Esophagus squamous epithelium (tissue), 5 donors: ENCODE measurements at places on chromosomes 12 and 14.

GRCh38 chr12:31119192-31119802 lies 45.6 kb downstream of the DDX11 start:
- no peak for DNase-seq

GRCh38 chr14:59863806-59864525 lies 6.6 kb downstream of the RTN1 start:
- no peak for DNase-seq

DNA sequence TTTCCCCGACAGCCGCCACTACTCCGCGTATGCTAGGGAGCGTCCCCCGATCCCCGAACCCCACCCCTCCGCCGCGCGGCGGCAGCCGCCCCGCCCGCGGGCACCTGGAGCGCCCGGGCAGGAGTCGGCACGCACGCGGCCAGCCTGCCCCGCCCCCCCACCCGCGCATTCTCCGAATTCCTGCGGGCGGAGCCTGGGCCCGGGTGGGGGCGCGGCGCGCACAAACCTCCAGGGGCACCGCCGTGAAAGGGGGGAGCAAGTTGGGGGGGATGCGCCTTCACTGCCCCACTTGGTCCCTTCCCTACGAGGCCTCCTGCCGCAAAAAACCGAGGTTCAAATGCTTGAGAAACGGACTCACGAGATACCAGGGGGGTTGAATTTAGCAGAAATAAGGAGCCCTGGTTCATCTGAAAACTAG lies 1.7 kb downstream of the AJUBA start:
- DNase-seq: no peak

DNA sequence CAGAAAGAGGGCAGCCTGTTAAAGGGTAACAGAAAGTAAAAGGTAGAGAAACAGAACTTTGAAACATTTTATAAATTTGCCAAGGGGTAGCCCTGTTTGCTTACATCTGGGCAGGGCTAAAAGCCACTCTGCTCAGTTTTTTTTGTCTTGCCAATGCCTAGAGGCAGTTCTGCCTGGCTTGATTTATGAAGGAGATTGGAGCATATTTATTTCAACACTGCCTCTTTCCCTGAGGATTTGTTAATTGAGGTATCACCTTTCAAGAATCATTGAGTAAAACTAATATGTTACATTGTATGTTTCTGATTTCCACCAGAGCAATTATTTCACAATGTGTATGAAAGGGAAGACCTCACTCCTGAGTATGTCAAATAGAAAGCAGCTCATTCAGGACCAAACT lies 160.8 kb downstream of the GXYLT1 start:
- DNase-seq: no peak

- DNase-seq: no peak
Measured at GRCh38 chr12:70966996-70967790, 46.7 kb upstream of the PTPRR start.

DNA sequence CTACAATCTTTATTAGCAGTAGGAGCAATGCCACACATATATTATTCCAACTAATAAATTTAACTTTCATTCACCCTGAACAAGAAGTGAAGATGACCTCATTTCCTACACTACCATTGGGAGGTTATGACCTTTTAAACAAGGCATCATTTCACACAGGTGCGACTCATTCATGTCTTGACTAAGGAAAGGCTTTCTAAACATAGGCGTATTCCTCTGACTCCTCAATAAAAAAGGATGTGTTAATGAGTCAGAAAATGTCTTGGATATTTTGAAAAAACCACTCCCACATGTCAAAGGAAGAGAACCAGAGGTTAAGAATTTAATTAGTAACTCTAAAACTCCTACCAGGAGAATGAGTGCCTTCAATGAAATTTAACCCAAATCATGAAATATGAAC lies 115.2 kb downstream of the PRICKLE1 start:
- no peak for DNase-seq

DNA sequence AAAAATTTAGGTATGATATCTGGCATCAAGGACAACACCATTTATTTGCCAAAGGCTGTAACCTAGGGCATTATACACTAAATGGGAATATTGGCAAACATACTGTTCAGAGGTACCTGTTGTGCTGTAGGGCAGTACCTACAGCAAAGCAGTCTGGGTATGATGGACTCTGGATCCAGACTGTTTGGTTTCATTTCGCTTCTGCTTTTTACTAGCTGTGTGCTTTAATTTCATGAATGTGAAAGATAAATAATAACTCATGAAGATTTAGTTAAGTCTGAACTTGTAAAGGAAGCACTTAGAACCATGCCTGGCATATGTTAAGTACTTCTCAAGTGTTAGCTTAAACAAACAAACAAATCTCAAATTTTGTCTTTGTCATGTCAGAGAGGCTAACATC lies 17.7 kb upstream of the SLC38A2 start:
- DNase-seq: no peak

DNA sequence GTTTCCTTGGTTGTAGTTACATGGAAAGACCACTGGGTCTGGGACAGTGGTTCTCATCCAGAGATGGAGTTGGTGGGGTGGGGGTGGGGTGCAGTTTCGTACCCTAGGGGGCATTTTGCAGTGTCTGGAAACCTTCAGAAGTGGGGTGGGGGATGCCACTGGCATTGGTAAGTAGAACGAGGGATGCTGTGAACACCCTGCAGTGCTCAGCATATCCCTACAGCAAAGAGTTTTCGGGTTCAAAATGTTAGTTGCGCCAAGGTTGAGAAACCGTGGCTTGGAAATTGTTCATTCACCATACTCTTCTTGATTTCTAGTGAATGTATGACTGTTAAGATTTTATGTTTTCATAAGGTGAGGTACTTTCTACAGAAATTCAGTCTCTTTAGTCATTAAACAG lies 28.7 kb downstream of the TRAF3 start:
- DNase-seq: no peak

- no peak for DNase-seq
Measured at GRCh38 chr12:51841727-51842126, 6.8 kb downstream of the FIGNL2 start.

- DNase-seq: no peak
Measured at GRCh38 chr14:101537286-101537685, 24.0 kb upstream of the DIO3 start.

DNA sequence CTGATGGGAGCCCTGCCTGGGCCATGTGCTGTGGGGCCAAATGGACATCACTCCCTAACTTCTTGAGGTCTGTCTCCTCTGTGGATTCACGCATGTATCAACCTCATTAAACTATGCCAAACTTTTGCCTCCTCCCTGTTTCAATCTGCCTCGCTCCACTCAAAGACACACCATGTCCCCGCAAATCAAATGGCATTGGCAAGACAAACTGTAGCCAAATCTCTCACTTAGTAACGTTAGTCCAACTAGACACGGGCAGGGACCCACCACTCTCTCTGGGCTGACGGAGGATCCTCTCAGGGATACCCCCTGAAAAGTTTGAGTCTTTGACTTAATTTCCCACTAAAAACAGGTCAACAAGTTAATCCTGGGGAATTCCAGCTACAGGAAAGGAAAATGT lies 8.0 kb downstream of the ZBTB39 start:
- no peak for DNase-seq

GRCh38 chr14:90114554-90114953 lies 52.8 kb downstream of the KCNK13 start:
- DNase-seq: no peak

DNA sequence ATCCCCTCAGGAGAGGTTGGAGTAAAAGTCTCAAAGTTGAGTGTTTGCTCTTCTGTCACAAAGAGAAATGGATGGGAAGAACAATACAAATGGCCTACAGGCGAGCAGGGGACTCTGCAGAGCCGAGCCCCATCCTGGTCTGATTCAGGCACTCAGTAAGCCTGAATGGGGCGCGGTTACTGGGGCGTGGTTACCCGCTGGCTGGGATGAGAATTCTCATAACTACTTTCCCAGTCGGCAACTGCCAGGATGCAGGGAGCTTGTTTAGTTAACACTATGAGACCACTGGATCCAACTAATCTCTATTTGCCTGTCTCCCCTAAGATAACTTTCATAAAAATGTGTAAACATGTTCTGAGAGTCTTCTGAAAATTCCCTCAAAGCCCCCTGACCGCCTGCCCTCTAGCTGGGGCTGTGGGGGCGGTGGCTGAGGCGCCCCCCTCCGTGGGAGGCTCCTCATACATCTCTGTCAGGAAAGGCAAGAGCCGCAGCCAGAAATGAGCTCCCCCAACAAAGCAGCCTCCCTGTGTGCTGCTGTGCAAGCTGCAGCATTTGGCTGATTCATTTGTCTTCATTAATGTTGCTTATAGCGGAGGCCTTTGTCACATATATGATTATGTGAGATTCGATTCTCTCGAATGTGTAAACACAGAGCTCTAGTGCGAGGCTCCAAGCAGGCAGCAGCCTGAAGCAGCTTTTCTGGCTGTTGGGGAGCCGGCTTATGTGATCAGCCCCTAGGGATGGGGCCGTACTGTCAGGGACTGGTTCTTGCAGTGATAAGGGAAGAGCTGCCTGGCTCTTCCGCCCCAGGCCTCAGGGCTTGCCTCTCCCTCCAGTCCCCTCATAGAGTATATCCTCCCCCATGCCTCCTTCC lies 126.1 kb upstream of the ARHGAP5 start:
- DNase-seq: no peak

GRCh38 chr12:38772437-38772836 lies 133.0 kb downstream of the CPNE8 start:
- no peak for DNase-seq
